ENCODE measurements at places on chromosomes 5 and 9.
A peak's percentile ranks its signal among the peaks of the same experiment; 100 is the strongest.

DNA sequence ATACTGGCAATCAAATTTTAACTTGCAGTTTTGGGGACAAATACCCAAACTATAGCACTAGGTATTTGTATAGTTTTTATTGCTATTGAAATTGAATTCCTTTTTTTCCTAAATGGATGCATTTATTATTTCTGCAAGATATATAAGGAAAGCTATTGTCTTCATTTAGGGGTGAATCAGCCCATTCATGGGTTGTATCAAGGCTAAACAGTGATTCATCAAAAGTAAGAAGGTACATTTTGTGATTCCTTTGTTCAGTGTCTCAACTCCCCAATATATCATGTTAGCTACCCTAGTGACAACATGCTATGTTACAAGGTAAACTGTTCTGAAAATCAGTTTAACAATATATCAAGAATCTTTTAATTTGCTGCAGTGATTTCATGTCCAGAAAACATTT lies 185.7 kb downstream of the PLK2 start:
- no peak for DNase-seq

DNA sequence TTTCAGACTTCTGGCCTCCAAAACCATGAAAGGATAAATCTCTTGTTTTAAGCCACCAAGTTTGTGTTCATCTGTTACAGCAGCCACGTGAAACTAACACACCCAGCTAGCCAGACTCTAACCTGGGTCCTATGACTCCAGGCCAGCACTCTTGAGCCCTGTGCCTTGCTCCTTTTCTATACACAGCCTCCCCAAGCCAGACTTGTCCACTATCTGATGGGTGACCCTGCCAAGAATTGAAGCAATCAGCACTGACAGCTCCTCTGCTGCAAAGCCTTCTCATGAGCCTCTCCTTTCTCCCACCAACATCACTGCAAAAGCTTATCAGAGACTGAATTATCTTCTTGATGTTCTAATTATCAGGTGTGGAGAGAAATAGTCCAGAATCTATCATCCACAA lies 41.4 kb downstream of the SIL1 start:
- no peak for DNase-seq

- DNase-seq = no peak
These were observed 124.7 kb downstream of the TLE1 start for GRCh38 chr9:81564632-81565031.

DNA sequence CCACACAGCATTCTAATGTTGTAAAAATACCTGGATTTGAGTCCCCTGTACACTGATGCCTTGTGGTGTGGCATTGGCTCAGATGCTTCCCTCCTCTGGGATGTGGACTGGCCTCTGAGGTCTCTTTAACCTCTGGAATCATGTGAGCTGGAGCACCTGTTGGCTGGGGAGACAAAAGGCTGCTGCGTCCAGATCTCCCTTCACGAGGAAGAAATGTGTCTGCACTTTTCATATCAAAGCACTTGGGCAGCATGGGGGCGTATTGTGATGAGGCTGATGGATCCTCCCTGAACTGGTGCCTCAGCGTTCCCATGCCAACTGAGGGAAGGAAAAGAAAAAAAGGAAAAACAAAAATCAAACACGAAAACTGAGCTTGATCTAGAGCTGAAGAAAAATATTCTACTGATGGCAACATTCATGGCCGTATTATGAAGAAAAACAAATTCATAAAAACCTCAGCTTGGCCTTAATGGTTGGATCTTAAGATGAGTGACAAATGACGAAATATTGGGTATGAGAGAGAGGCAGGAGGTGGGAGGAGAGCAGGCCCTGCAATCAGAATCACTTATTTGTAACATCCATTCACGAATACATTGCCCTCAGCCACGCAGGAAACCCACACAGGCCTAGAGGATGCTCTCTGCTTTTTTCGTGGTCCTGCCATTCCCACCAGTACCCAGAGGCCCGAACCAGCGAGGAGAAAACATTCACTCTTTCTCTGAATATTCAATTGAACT lies 26.2 kb downstream of the GRIA1 start:
- peak; percentile 0 for DNase-seq

- DNase-seq = peak; percentile 60
These were observed 166.1 kb downstream of the SLC28A3 start for GRCh38 chr9:84174486-84174885.

GRCh38 chr9:134461426-134461982 lies 135.2 kb downstream of the RXRA start:
- peak; percentile 16 for DNase-seq

- DNase-seq = no peak
These were observed 186.1 kb downstream of the FSTL4 start for GRCh38 chr5:133426264-133426663.

GRCh38 chr9:22111176-22111953 lies 102.3 kb upstream of the CDKN2B start:
- DNase-seq = no peak

DNA sequence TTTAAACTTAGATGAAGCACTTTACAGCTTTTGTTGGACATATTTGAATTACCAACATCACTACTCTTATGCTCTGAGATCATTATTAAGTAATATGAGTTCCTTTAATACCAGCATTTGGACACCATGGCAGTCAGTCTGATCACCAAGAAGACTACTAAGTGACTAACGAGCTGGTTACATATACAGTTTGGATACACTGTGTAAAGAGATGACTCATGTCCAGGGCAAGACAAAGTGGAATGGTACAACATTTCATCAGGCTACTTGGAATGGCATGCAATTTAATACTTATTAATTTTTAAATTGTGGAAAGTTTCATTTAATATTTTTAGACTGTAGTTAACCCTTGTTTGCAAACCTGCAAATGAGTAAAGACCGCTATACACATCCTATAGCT lies 237.4 kb upstream of the PRDM9 start:
- DNase-seq = no peak

GRCh38 chr9:81656004-81656403 lies 33.3 kb downstream of the TLE1 start:
- DNase-seq = no peak

- DNase-seq = peak; percentile 4
These were observed 1.3 kb downstream of the SHC3 start for GRCh38 chr9:89177012-89177943.

GRCh38 chr9:95176755-95177319 lies 140.7 kb downstream of the FANCC start:
- no peak for DNase-seq

- DNase-seq = peak; percentile 42
These were observed 106.8 kb downstream of the PDE6A start for GRCh38 chr5:149837680-149838269.

- no peak for DNase-seq
These were observed 102.6 kb downstream of the TMEM232 start for GRCh38 chr5:110623874-110624273.

DNA sequence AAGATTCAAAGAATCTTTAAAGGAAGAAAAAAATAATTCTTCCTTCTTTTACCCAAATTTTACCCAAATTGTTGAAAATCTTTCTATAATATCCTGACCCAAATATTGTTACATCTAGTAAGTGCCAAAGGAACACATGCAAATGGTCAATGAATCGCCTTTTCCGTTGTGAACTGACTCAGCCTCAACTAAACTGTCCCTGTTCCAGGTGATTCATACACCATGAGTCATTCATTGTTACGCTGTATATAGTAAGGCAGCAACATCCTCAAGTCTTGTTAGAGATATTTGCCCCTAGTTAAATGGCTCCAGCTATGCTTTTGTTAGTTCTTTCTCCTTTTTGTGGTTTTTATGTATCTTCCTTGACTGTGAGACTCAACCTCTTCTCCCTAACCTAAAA lies 9.7 kb downstream of the PTGER4 start:
- DNase-seq = peak; percentile 67

DNA sequence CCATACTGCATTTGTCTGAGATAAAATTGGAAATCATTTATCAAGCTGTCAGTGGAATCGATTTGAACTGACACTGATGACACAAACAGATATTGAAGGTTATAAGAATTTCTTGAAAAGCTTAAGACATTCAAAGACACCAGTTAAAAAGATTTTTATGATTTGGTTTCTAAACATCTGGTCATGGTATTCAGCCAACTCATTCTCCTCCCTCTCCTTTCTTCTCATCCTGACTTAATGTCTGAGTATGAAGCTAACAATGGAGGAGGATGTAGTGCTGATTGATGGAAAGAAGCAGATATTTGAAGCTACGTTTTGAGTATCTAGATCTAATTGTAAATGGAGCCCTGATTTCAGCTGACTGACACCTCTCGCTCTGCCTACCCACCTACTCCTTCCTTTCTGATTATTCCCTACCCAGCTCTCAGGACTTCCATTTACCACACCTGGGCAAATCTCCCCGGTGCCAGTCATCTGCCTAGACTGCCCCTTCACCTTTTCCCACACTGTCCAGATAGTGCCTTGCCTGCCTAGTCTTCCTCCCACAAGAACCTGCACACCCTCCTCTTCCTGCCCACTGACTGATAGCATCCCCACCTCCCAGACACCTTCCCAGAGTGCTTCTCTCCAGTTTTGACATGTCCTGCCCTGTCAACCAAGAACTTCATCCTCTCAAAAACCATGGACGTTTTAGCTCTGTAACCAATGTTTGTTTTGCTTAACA lies 20.7 kb upstream of the LIFR start:
- no peak for DNase-seq

DNA sequence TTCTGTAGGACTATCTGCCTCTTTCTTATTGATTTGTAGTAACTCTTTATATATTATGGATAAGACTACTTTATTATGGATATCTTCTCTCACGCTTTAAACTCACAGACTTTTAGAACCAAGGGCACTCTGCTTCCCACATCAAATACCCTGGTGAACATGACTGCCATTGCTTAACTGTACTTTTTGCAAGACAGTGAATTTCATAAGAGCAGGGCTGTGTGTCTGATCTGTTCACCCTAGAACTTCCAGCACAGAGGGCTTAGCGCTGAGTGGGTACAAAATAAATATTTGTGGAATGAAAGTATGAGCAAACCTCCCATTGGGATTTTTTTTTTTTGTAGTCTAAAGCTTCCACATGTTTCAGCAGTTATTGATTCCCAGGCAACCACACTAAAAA lies 84.8 kb downstream of the CFAP77 start:
- no peak for DNase-seq

GRCh38 chr5:179974946-179975712 lies 67.4 kb upstream of the TBC1D9B start:
- peak; percentile 31 for DNase-seq

- DNase-seq = no peak
These were observed 188.5 kb upstream of the CCNG1 start for GRCh38 chr5:163248871-163249270.

DNA sequence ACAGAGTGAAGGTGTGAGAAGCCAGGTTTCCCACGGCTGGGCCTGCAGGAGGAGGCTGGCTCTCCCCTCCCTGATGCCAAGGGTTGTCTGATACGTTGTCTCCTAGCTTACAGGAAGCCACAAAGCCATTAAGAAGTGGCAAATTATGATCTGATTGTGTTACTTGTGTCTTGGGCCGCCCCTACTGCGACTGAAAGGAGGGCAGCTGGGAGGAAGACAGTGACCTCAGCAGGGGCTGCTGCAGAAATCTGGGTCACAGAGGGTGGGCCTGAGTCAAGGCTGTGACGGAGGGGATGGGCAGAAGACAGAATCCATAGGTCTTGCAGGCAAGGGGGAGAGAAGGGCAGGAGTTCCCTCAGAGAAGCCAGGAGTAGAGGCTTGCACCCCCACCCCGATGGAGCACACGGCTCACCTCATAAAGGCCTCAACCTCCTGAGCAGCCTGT lies 145.0 kb downstream of the FSTL4 start:
- no peak for DNase-seq

GRCh38 chr5:116265471-116265870 lies 180.6 kb downstream of the COMMD10 start:
- DNase-seq = no peak

GRCh38 chr9:130200038-130200849 lies 28.0 kb downstream of the NCS1 start:
- no peak for DNase-seq

DNA sequence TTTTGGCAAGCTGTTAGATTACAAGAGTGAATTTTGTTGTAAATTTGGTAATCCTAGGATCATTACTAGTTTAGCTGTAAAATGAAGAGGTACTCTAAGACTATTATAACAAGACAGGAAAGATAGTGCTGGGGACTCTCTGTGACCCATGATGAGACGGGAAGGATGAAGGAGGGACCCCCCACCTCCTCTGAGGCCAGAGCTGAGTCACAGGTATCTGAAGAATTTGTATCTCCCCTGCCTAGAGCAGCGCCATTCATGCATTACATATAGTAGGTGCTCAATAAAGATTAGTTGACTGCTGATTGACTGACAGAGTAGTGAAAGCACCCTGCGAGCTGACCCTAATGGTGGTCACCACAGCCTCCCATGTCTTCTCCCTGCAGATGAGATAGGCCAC lies 202.8 kb downstream of the SNX18 start:
- DNase-seq = no peak

DNA sequence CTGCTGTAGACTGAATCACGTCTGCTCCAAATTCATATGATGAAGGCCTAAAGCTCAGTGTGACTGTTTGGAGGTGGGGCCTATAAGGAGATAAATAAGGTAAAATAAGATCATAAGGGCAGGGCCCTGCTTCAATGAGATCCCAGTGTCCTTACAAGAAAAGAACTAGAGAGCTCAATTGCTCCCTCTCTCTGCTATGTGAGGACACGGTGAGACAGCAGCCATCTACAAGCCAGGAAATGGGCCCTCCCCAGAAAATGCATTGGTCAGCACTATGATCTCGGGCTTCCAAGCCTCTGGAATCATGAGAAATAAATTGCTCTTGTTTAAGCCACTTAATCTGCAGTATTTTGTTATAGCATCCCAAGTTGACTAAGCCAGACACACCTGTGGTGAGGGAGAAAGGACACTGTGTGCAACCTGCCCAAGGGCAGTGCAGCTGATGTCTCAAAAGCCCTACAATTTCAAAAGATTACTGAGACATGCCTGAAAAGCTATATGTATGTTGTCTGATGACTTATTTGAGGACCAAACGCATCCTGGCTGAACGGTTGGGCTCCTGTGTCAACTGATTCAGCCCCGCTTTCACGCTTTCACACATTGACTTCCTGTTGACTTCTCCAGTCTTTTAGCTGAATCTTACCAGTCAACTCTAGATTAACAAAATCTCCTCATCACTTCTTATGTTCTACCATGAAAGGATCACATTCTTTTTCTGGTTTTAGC lies 13.2 kb downstream of the GZMK start:
- no peak for DNase-seq

DNA sequence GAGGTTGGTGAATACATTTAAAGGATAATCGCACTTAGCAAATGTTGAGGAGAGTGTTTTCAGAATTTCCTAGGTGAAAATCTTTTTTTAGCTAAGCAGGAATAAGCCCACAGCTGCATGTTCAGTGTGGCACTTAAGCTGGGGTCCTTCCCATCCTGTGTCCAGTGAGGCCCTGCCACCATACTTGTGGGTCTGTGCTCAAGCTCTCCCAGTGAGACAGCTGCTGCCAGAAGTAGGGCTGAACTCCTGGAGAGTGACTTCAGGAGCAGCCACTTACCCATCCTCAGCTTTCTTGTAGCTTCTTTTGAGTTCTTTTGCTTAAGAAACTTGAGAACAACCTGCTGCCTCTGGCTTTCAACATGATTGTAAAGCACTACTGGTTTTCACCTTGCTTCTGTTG lies 110.0 kb upstream of the DHFR start:
- DNase-seq = no peak

DNA sequence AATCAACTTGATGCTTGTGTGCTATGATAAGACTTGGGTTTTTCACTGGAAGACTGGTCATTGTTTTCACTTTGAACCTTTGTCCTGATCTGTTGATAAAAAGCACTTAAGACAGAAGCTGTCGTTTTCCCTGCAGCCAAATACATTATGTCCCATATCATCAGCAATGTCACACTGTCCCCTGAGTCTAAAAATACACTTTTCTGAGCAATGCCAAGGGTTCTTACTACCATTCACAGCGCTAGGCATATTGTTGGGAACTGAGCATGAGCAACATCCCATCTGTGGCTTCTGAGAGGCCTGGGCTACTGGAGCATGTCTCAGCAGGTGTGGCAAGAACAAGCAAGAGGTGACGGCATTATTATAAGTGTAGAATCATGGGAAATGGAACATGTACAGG lies 81.8 kb downstream of the SEMA6A start:
- no peak for DNase-seq

All from MV-4-11 (cell line).